ENCODE measurements at places on chromosomes 2 and 18.

DNA sequence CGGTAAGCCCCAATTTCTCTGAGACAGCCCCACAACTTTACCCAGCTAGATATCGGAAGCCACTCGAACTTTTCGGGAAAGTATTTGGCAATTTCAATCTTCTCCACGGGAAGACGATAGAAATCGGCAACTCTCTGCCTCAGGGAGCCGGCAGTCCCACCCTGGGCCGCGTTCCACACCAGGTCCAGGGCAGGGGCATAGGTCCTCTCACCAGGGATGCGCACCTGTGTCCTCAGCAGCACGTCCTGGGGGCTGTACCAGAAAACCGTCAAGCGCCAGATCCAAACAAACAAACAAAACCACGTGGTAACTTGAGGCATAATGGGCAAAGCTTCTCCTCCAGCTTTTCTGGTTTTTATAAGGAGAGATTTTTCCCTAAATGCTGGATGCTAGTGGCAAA is 80.9 kb downstream of the USP40 start:
- DNase-seq = no peak

- no peak for DNase-seq
Observed at GRCh38 chr2:110659248-110659647, 18.6 kb downstream of the BUB1 start.

GRCh38 chr2:183204397-183204796 is 80.2 kb downstream of the NUP35 start:
- DNase-seq = no peak

DNA sequence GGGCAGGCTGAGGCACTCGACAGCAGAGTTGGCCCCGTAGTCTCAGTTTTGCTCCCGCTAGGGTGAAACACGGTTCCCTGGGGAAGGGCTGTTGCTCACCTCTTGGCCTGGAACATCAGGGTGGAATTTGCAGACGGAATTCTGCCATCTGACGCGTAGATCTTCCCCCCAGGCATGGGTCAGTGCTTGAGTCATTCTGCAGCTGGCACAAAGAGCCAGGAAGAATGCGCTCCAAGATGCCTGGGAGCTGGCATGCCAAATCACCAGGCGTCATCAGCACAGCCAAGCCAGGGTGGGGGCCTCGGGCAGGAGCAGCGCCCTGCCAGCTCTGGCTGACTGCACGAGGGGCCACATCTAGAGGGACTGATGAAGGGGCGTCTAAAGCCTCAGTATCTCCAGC is 42.7 kb downstream of the ODC1 start:
- DNase-seq = peak; percentile 14

GRCh38 chr18:23977719-23978483 is 36.7 kb upstream of the TTC39C start:
- DNase-seq = no peak

GRCh38 chr2:1972422-1972821 is 228.1 kb upstream of the PXDN start:
- DNase-seq = peak; percentile 40

DNA sequence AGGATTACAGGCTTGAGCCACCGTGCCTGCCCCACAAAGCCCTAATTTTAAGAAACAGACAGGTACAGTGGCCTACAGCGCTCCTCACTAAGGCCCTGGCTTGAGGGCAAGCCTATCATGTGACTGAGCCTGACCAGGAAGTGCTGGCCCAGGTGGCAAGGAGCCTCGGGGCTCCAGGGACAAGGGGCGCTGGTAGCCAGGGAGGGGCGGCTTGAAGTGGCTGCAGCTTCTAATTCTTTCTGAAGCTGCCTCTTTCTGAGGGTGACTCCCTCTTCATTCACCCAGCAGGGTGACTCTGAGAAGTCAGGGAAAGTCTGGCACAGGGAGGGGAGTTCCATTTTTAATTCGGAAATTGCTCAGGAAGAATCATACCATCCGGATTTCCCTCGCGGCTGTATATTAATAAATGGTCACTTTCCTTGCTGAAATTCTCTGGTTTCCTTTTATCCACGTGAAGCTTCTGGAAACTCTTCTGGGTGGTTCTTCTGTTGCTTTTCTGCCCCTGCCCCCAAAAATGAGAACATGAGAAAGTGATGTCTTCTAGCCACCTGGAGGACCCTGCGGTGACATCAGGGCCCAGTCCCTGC is 115.7 kb downstream of the FAM210A start:
- no peak for DNase-seq

GRCh38 chr2:33220533-33220932 is 255.9 kb upstream of the RASGRP3 start:
- no peak for DNase-seq

GRCh38 chr2:101351207-101351606 is 36.1 kb downstream of the CREG2 start:
- no peak for DNase-seq

DNA sequence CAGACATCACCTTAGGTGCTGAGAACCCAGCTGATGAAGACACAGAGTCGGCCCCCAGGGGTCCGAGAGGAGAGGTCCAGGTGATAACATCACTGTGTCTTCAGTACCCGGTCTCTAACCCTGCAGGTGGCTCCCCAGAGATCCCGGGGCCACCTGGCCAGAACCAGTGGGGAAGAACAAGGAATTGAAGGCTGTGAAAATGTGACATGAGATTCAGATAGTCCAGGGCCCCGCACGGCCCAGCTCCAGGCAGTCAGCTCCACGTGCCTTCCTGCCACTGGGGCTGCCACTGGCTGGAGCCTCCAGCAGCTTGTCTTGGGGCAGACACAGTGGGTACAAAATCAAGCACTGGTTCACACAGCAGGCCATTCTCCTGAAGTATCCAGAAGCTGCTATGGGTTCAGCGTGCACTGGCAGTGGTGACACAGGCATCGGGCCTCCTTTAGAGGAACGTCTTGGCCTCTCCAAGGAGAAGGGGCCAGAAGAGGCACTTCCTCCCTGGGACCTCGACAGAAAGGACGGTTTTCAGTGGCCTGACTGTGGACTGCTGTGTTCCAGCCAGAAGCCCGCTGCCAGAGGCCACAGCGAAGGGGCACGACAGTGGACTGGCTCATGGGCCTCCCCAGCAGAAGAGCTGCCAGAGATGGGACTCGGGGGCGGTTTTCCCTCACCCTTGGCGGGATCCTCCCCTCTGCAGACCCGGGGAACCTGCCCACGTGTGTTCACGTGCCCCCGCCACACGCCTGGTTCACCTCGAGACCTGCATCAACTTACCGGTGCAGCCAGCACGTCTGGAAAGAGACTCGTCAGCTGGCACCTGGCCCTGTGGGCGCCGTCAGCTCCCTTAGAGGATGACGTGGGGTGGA is 150.4 kb downstream of the HDAC4 start:
- DNase-seq = no peak

GRCh38 chr18:24987303-24988252 is 364.4 kb downstream of the ZNF521 start:
- DNase-seq = no peak

- peak; percentile 19 for DNase-seq
Observed at GRCh38 chr2:222862106-222862908, 1.5 kb downstream of the ACSL3 start.

- no peak for DNase-seq
Observed at GRCh38 chr2:85248773-85249509, 78.8 kb downstream of the TGOLN2 start.

- DNase-seq = no peak
Observed at GRCh38 chr2:204681412-204681811, 136.1 kb downstream of the PARD3B start.

DNA sequence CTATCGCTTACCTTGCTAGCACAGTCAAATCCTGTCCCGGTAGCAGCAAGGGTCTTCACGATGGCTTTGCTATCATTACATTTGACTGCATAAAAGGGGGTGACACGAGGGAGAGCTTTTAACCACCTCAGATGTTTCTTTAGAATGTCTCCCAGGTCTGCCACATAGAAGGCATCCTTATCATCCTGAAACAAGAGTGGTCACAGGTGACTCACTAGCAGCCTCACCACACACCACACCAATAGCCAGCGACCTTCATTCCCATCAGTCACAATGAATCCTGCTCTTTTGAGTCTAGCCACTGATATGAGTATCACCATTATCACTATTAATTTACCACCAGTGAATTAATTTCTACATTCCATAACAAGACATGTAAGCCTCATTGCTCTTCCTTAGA is 3.7 kb downstream of the ODC1 start:
- DNase-seq = no peak

GRCh38 chr2:11027195-11027594 is 115.5 kb downstream of the KCNF1 start:
- no peak for DNase-seq

DNA sequence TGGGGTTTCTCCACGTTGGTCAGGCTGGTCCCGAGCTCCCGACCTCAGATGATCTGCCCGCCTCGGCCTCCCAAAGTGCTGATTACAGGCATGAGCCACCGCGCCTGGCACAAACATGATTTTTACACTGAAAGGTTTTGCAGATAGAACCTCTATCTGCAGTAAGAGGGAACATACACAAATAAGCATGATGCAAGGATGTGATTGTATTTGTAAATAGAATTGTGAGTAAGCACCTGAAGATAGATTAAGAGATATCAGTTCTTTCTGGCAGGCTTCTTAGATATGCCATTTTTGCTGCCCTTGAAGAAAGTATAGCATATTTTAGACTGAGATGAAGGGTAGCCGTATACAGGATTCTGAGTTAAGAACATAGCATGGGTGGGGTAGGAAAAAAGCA is 3.6 kb downstream of the COMMD1 start:
- no peak for DNase-seq

- no peak for DNase-seq
Observed at GRCh38 chr2:109242654-109243331, 113.8 kb downstream of the SH3RF3 start.

DNA sequence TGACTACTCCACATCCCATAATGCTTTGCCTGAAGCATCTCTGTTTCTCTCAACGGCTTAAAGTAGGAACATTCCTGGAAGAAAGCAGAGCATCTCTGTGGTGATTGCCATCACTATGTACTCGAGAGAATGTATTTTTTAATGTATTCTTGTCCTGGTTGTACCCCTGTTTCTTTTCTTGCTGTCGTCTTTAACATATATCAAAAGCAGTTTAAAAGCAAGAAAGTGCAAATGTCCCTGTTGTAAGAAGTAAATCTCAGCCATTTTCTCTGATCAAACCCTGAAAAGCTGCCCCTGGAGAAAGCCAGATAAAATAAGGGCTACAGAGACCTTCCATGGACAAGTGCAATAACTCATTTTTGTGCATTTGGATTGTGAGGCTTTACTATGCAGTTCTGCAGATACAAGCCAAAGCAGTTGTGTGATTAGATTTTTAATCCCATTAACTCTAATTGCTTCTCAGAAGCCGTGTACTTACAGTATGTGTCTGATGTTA is 70.8 kb downstream of the XIRP2 start:
- DNase-seq = no peak

- no peak for DNase-seq
Observed at GRCh38 chr2:216478151-216478550, 20.5 kb upstream of the RPL37A start.

GRCh38 chr2:166468124-166469024 is 25.7 kb downstream of the SCN7A start:
- no peak for DNase-seq

- DNase-seq = no peak
Observed at GRCh38 chr2:232489516-232490220, 2.0 kb upstream of the ECEL1 start.

DNA sequence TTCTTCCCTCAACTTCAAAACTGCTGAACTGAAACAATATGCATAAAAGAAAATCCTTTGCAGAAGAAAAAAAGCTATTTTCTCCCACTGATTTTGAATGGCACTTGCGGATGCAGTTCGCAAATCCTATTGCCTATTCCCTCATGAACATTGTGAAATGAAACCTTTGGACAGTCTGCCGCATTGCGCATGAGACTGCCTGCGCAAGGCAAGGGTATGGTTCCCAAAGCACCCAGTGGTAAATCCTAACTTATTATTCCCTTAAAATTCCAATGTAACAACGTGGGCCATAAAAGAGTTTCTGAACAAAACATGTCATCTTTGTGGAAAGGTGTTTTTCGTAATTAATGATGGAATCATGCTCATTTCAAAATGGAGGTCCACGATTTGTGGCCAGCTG is 8.4 kb downstream of the HOXD8 start:
- no peak for DNase-seq

GRCh38 chr2:86249579-86250391 is 50.5 kb downstream of the MRPL35 start:
- DNase-seq = no peak

DNA sequence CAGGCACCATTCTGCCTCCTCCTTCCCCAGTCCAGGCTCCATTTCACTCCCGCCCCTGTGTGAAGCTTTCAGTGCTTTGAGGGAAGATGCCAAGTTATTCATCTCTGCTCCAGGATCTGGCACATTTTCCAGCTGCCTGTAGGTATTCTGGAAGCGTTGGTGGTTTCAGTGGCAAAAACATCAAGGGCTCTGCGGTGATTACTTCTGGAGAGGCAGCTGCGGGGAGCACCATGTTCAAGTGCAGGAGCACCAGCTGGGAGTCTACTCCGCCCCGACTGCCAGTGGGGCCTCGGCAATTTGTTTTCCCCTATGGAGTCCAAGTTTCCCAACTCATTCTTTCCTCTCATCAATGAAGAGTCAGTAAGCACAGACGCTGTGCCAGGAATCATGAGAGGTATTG is 211.7 kb downstream of the CLIP4 start:
- DNase-seq = no peak

- DNase-seq = no peak
Observed at GRCh38 chr2:234251326-234252271, 201.1 kb downstream of the SPP2 start.

- no peak for DNase-seq
Observed at GRCh38 chr2:98554116-98554861, 54.0 kb downstream of the COA5 start.

DNA sequence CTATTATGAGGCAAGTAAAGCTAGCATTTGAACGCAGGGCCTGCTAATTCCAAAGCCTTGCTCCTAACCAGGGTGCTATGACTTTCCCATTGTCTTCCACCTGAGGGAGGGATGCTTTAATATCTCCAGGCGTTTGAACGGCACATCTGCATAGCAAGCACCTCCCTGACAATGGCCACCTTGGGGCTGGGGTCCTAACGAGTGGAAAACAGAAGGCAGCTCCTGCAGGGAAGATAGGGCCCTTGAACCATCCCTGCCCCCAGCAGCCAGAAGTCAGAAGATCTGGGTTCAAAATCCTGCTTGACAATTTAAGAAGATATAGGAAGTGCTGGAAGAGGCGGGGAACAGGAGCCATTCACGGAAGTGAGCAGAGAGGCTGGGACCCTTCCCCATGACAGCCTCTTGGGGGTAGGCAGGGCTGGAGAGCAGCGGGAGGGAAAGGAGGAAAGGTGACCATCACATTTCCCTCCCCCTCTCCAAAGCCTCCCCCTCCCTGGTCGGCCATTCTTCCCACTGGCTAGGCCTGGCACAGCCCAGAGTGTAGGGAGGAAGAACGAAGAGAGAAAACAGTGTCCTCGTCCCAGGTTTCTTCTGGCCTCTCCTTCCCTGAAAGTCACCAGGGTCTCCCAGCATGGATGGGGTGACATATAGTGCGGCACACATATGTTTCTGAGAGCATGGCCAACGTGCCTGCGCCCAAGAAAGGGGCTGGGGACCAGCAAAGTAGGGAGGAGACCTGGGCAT is 73.5 kb downstream of the EMX1 start:
- DNase-seq = no peak

DNA sequence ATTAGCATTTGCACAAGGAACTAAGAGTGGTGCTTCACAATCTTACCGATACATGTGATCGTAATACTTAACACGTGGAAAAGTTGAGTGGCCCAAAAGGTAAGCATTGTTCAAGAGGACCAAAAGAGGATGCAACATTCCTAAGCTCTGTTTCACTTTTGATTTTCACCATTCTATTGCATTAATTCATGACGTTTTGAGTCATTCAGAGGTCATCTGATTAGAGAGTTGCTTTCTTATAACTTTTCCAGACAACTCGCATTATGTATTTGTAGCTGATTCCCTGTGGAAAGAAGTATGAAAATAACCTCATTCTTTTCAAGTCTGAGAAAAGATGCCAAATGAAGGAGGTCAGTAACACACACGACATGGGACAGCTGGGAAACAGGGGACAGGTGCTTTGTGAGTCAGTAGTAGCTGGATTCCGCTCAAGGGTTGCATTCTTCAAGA is 344.4 kb downstream of the RND3 start:
- no peak for DNase-seq

Data from anterior cingulate cortex (tissue), 58 donors.